ENCODE measurements at places on chromosomes 4 and X. TPM values are rescaled to one million over a fixed set of nuclear protein-coding genes. Genes with fewer than 3 reads are reported as not detected.

- no peaks in the 10 kb centered on the region for H3K27me3 ChIP-seq
- H3K4me1 ChIP-seq = no peaks in the 10 kb centered on the region
- DNase-seq = no peak
- no peak overlapping the region for H3K4me3 ChIP-seq
These were observed 162.0 kb upstream of the MAB21L2 start for GRCh38 chr4:150419939-150420338.

Gene TBX22
- polyA plus RNA-seq = not detected

- no peak for DNase-seq
- H3K4me1 ChIP-seq = no peaks in the 10 kb centered on the region
- H3K4me3 ChIP-seq = no peak overlapping the region
- H3K36me3 ChIP-seq = no peaks in the 10 kb centered on the region
- H3K27ac ChIP-seq = no peak overlapping the region
These were observed 52.1 kb downstream of the HTR2C start for GRCh38 chrX:114635986-114636385.

Gene IL21
- polyA plus RNA-seq = not detected

Gene TCEAL7
- polyA plus RNA-seq = 4.2 TPM

DNA sequence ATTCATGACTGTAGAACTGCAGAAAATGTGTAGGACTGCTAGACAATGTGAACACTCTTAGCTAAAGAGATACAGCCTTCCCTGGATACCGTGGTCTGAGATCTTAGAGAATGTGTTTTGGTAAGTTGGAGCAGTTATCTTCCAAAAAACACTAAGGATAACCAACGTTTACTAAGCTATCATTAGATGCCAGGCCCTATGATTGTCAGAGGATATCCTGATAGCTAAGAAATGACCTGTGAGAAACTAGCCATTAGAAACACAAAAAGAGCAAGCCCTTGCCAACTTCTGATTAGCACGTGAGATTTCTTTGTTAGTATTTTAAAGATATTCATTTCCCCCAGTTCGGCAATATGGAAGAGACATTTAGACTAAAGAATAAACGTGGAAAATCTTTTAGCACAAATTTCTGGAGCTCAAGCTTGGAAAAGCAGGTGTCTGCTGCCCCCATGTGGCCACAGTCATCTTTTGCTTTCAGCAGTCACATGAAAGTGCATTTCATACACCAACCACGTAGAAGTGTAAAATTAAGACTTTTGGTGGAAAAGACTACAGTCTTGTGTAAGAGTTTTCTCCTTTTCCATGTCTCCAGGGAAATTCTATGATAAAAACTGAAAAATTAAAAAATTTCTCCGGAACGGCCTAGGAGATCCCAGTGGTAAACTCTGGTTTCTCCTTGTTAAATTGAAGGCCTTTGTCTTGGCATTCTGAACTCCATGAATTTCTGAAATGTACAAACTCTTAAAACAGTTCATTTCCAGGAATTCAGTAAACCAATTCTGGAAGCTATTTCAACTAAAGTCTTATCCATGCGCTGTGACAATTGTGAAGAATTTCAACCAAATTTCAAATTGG, 136.4 kb downstream of the ZNF674 start:
- H3K4me3 ChIP-seq = no peak overlapping the region
- DNase-seq = peak; percentile 74
- H3K4me1 ChIP-seq = no peaks in the 10 kb centered on the region
- no peaks in the 10 kb centered on the region for H3K27me3 ChIP-seq
- no peak overlapping the region for H3K27ac ChIP-seq

Gene AMBN
- polyA plus RNA-seq = not detected

- no peaks in the 10 kb centered on the region for H3K36me3 ChIP-seq
- H3K27me3 ChIP-seq = no peaks in the 10 kb centered on the region
- peaks cover 7% of the 10 kb centered on the region for H3K4me1 ChIP-seq
These were observed 23.8 kb upstream of the PLAC1 start for GRCh38 chrX:134682081-134682480.

Gene NR3C2
- 4.5 TPM for polyA plus RNA-seq

GRCh38 chr4:183610613-183611012, 48.4 kb downstream of the RWDD4 start:
- no peak overlapping the region for H3K4me3 ChIP-seq
- no peak for DNase-seq
- no peak overlapping the region for H3K27ac ChIP-seq
- no peaks in the 10 kb centered on the region for H3K4me1 ChIP-seq
- no peaks in the 10 kb centered on the region for H3K27me3 ChIP-seq

GRCh38 chrX:112056476-112056875, 26.1 kb downstream of the TRPC5 start:
- H3K27ac ChIP-seq = no peak overlapping the region
- H3K4me3 ChIP-seq = no peak overlapping the region
- DNase-seq = no peak
- H3K36me3 ChIP-seq = no peaks in the 10 kb centered on the region
- H3K27me3 ChIP-seq = no peaks in the 10 kb centered on the region
- no peaks in the 10 kb centered on the region for H3K4me1 ChIP-seq

GRCh38 chr4:28254003-28254402, 1393.4 kb downstream of the STIM2 start:
- no peak overlapping the region for H3K4me3 ChIP-seq
- no peak overlapping the region for H3K27ac ChIP-seq
- no peaks in the 10 kb centered on the region for H3K27me3 ChIP-seq
- no peaks in the 10 kb centered on the region for H3K4me1 ChIP-seq

Gene PASD1
- polyA plus RNA-seq = not detected

DNA sequence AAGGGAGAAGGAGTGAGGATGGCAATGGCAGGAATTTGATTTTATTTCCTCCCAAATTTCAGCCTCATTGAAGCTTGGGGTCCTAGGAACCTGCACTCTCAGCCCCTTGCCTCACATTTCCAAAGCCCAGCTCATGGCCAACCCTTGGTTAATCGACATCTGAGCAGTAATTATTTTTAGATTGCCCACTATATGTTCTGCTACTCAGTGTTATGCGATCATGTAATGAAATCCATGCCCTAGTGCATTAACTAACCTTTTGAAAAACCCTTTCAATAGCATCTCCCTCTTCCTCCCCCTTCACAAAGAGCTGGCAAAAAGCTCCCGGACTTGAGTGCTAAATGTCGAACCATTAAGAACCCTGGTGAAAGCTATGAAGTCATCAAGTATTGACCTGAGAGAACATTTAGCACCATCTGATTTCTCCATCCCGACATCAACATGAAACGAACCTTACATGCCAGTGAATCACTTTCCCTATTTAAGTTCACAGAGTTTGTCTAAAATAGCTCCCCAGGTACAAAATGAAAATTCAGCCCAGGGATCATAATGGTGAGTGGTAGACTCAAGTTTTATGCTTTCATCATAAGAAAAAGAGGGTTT, 59.2 kb upstream of the RPS6KA3 start:
- no peaks in the 10 kb centered on the region for H3K4me1 ChIP-seq
- H3K27ac ChIP-seq = no peak overlapping the region
- H3K4me3 ChIP-seq = no peak overlapping the region

Gene PRKG2
- not detected for polyA plus RNA-seq

DNA sequence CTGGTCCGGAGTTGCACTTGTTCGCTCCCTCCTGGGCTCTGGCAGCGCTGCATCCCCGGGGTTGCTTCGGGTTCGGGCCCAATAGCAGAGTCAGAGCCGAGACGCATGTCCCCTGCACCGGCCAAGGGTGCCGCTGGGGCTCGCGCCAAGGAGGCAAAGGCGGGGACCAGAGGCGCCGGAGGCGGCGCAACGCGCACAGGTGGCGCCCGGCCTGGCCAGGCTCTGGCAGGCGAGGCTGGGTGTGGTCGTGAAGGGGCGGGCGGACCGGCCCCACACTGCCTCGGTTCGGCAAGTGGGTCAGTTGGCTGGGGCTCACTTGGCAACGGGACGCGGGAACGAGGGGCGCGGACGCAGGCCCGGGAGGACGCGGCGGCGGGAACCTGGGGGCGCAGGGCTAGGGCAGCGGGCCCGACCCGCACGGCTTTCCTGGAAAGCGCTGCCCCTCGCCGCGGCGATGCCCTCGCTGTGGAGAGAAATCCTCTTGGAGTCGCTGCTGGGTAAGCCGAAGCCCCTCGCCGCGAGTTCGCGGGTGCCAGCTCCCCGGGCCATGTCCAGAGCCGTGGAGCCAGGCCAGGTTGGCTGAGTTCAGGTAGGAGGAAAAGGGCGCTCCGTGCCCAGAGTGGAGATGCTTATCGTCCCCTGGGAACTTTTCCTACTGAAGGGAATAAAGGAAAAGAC, at the start of gene CWH43:
Gene CWH43, plus strand, starts transcription at position 300 of the 678 bp plus-strand sequence. Its CDS starts 155 bp downstream, at position 455.
- H3K36me3 ChIP-seq = no peaks in the 10 kb centered on the region
- no peak for DNase-seq
- H3K27me3 ChIP-seq = peaks cover 27% of the 10 kb centered on the region
- no peaks in the 10 kb centered on the region for H3K4me1 ChIP-seq
- H3K27ac ChIP-seq = no peak within 1 kb of the TSS

Gene XAGE2
- polyA plus RNA-seq = not detected

- H3K27me3 ChIP-seq = no peaks in the 10 kb centered on the region
- H3K27ac ChIP-seq = no peak overlapping the region
- DNase-seq = no peak
- no peaks in the 10 kb centered on the region for H3K36me3 ChIP-seq
- H3K4me1 ChIP-seq = no peaks in the 10 kb centered on the region
These were observed 50.9 kb downstream of the PRKG2 start for GRCh38 chr4:81164126-81164525.

DNA sequence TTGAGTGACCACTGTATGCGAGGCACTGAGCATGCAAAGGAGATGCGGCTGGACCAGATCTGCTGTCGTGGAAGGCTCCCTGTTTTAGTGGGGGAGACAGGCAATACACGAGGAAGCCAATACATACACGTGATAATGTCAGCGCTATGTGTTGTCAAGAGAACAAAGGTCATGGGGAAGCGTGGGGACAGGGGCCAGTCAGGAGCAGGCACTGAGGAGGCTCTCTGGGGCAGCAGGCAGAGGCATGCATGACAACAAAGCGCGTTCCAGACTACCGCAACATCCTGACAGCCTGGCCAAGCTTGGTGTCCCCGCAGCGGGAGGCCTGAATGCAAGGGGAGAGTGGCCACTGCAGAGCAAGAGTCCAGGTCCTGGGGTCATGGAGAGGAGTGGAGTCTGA, 61.9 kb downstream of the DCTD start:
- DNase-seq = no peak
- no peak overlapping the region for H3K4me3 ChIP-seq
- no peaks in the 10 kb centered on the region for H3K4me1 ChIP-seq
- no peaks in the 10 kb centered on the region for H3K27me3 ChIP-seq

DNA sequence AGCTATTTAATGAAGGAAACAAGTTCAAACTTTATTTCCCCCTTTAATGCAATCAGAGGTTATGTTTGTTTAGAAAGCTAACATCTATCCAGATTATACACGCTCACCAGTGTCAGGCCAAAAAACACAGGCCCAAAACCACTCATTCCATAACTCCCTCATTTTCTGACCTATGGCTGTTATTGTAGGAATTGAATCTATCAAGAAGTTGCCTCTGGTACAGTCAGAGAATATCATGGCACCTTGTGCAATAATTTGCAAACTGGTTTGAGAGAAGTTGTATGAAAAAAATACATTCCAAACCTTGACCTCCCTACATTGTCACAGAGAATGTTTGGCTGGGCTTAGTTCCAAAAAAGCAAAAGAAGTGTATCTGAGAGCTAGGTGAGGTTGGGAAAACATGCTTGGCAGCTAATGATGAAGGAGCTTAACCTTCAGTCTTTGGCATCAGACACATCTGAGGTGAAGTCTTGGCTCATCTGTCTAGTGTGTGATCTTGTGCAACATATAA, 591.0 kb downstream of the ANKRD50 start:
- no peaks in the 10 kb centered on the region for H3K27me3 ChIP-seq
- no peaks in the 10 kb centered on the region for H3K4me1 ChIP-seq
- H3K27ac ChIP-seq = no peak overlapping the region
- H3K4me3 ChIP-seq = no peak overlapping the region

DNA sequence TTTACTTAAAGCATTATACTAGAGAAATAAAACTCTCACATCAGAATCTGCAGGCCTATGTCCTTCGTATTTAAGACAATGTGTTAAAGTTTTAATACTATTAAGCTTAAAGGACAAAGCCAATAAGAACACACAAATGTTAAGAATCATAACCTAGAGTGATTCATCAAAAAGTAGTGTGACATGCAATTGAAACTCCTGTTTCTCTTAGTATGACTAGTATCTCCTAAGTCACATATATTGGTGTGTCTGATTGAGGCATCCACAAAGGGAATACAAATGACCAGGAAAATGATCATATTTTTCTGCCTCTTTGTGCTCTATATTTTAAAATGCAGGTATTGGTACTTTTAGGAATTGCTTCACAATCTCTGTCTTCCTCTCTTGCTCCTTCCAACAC, 23.8 kb downstream of the GPRASP3 start:
- no peaks in the 10 kb centered on the region for H3K36me3 ChIP-seq
- DNase-seq = no peak
- no peak overlapping the region for H3K27ac ChIP-seq
- no peaks in the 10 kb centered on the region for H3K27me3 ChIP-seq
- no peak overlapping the region for H3K4me3 ChIP-seq

Gene TGIF2LX
- not detected for polyA plus RNA-seq

GRCh38 chr4:146661367-146661766, 22.7 kb downstream of the POU4F2 start:
- H3K27me3 ChIP-seq = peaks cover 10% of the 10 kb centered on the region
- H3K36me3 ChIP-seq = no peaks in the 10 kb centered on the region

DNA sequence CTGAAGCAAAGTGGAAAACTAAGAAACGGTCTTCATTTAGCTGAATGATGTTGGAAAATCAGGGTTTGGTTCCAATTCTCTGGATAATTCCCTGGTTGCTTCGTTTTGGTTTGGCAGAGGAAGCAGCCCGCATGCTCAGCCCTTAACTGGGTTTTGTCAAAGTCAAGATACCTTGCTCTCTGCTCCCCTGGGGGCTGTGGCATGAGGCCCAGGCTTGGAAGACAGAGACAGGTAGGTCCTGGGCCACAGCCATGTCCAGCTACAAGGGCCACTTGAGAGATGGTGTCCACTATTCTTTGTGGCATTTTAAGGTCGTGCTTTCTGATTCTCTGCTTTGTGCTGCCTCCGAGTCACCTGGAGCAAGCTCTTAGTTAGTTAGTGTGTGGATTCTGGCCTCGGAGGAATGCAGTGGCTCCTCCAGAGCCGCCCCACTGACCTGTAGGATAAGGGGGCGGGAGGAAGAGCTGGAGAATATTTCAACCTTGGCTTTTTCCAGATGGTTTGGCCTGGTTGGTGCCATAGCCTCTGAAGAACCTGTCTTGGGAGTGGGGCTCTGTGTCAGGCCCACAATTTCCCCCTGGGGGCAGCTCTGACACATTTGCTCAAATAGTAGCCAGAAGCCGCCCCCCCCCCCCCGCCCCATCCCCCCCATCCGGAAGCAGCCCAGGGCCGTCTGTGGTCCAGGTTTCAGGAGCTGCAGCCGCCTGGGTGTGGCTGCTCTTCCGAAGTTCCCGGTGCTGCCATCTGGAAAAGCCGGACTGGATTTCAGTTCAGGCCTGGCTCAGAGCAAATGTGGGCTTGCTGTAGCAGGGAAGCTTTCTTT, 147.1 kb downstream of the NHS start:
- no peak overlapping the region for H3K4me3 ChIP-seq
- H3K27ac ChIP-seq = no peak overlapping the region
- no peak for DNase-seq
- no peaks in the 10 kb centered on the region for H3K36me3 ChIP-seq

DNA sequence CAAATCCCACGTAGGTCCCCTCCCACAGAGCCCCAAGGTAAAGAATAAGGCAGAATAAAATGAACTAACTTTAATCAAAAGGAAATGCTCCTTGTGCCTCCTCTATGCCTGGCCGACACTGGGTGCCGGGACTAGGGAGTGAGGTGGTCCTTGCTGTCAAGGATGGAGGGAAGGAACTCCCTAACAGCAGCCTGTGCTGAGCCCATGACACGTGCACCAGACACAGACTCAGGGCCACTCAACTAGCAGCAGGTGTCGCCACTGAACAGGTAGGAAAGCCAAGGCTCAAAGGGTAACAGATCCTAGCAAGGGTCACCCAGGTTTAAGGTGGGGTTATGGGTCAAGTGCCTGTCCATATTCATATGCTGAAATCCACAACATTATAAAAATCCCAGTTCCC, 29.2 kb downstream of the MSX1 start:
- H3K4me1 ChIP-seq = no peaks in the 10 kb centered on the region
- no peaks in the 10 kb centered on the region for H3K27me3 ChIP-seq
- H3K27ac ChIP-seq = no peak overlapping the region
- H3K4me3 ChIP-seq = no peak overlapping the region
- no peak for DNase-seq

Data from endothelial cell of umbilical vein (primary cell).